ENCODE measurements at places on chromosomes 12 and 14. TPM values are rescaled to one million over a fixed set of nuclear protein-coding genes. Genes with fewer than 3 reads are reported as not detected.

- peaks cover 2% of the 10 kb centered on the region for H3K4me1 ChIP-seq
- H3K27ac ChIP-seq: peak overlapping the region; percentile 20
- no peaks in the 10 kb centered on the region for H3K36me3 ChIP-seq
- H3K27me3 ChIP-seq: no peaks in the 10 kb centered on the region
- DNase-seq: no peak
- no peak overlapping the region for H3K4me3 ChIP-seq
Observed at GRCh38 chr14:61498303-61498702, 176.9 kb downstream of the PRKCH start.

DNA sequence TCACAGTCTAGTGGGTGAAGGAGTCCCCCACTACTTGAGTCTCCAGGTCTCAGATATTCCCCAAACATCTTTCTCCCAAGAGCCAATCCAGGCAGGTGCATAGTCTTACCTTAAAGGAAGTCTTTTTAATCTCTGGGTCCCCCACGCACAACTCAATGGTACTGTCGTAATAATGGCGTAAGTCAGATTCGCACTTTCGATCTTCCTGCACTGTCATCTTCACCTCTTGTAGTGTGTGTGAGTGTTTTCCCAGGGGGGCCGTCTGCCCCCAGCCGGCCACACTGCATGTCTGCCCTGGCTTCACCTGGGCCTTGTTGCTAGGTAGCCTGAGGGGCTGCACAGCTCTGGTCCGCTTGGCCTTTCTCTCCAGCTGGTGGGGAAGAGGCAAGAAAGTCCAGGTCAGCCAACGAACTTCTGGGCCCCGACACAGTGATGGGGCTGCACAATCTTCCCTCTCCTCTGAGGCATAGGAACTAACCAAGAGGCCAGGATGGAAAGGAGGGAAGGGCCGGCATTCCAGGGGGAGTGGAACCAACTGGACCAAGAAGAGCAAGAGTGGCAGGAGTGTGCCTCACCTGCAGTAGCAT is 2.1 kb downstream of the GZMB start:
- no peak overlapping the region for H3K4me3 ChIP-seq
- H3K27ac ChIP-seq: no peak overlapping the region
- no peak for DNase-seq

GRCh38 chr14:68563251-68564131 is 229.4 kb downstream of the ZFP36L1 start:
- H3K36me3 ChIP-seq: no peaks in the 10 kb centered on the region
- no peak overlapping the region for H3K27ac ChIP-seq
- peaks cover 11% of the 10 kb centered on the region for H3K4me1 ChIP-seq
- no peak for DNase-seq
- H3K27me3 ChIP-seq: no peaks in the 10 kb centered on the region

C12orf54 gene
- not detected for total RNA-seq

ANKS1B gene
- 7.8 TPM for total RNA-seq

GRCh38 chr14:34797747-34798583 is 77.2 kb downstream of the BAZ1A start:
- no peak for DNase-seq
- H3K27me3 ChIP-seq: no peaks in the 10 kb centered on the region
- H3K36me3 ChIP-seq: peaks cover 27% of the 10 kb centered on the region
- H3K4me1 ChIP-seq: no peaks in the 10 kb centered on the region
- no peak overlapping the region for H3K4me3 ChIP-seq
- H3K27ac ChIP-seq: no peak overlapping the region

- no peaks in the 10 kb centered on the region for H3K27me3 ChIP-seq
- H3K4me1 ChIP-seq: no peaks in the 10 kb centered on the region
- no peaks in the 10 kb centered on the region for H3K36me3 ChIP-seq
- DNase-seq: no peak
- H3K4me3 ChIP-seq: no peak overlapping the region
- H3K27ac ChIP-seq: no peak overlapping the region
Observed at GRCh38 chr12:11967376-11968047, 103.2 kb upstream of the BCL2L14 start.

- peak overlapping the region; percentile 96 for H3K27ac ChIP-seq
- H3K4me1 ChIP-seq: peaks cover 13% of the 10 kb centered on the region
- H3K27me3 ChIP-seq: no peaks in the 10 kb centered on the region
- peaks cover 45% of the 10 kb centered on the region for H3K36me3 ChIP-seq
- peak; percentile 69 for DNase-seq
Observed at GRCh38 chr12:52053536-52054209, 2.4 kb downstream of the NR4A1 start.

GRCh38 chr14:100332797-100333196 is 9.7 kb downstream of the SLC25A47 start:
- no peaks in the 10 kb centered on the region for H3K27me3 ChIP-seq
- H3K36me3 ChIP-seq: no peaks in the 10 kb centered on the region
- H3K27ac ChIP-seq: no peak overlapping the region
- no peak overlapping the region for H3K4me3 ChIP-seq
- DNase-seq: no peak
- H3K4me1 ChIP-seq: no peaks in the 10 kb centered on the region

SYNDIG1L gene
- total RNA-seq: not detected

GRCh38 chr14:105279642-105280361 is 21.0 kb downstream of the BRF1 start:
- DNase-seq: no peak
- H3K27me3 ChIP-seq: no peaks in the 10 kb centered on the region
- H3K36me3 ChIP-seq: no peaks in the 10 kb centered on the region

GRCh38 chr14:69266572-69267345 is 6.8 kb downstream of the GALNT16 start:
- no peaks in the 10 kb centered on the region for H3K36me3 ChIP-seq
- peaks cover 23% of the 10 kb centered on the region for H3K4me1 ChIP-seq
- no peak overlapping the region for H3K27ac ChIP-seq
- no peak for DNase-seq
- H3K27me3 ChIP-seq: no peaks in the 10 kb centered on the region

RHOJ gene
- 1.8 TPM for total RNA-seq

INSM2 gene
- not detected for total RNA-seq

GRCh38 chr12:123840765-123841425 is 78.8 kb downstream of the DNAH10 start:
- H3K27me3 ChIP-seq: peaks cover 5% of the 10 kb centered on the region
- no peaks in the 10 kb centered on the region for H3K4me1 ChIP-seq
- no peaks in the 10 kb centered on the region for H3K36me3 ChIP-seq
- no peak overlapping the region for H3K4me3 ChIP-seq

FAM181A gene
- not detected for total RNA-seq

DNA sequence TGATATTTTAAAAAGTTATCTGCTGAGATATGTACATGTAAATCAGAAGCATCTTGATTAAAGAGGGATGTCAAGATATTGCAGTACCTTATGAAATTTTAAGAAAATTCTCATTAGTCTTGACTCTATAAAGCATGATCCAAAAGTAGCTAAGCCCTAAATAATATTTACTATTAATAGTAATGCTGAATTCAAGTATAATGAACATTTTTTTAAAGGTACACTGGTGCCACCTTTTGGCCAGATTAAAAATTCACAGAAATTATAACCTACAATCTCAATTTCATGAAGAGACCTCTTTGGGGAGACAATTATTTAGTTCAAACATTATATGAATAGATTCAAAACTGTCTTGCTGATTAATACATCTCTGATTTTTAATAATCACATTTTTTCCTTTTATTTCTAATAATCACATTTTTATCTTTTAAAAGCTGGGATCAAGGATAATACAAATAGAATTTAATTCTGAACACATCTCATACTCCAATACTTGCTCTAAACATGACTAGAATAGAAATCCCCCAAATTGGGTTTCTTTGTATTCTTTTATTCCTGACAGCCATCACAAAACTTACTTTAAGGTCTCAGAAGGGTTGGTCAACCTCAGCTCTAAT is 13.4 kb downstream of the AKAP5 start:
- no peak for DNase-seq
- no peaks in the 10 kb centered on the region for H3K36me3 ChIP-seq
- no peak overlapping the region for H3K27ac ChIP-seq
- H3K4me3 ChIP-seq: no peak overlapping the region
- H3K27me3 ChIP-seq: no peaks in the 10 kb centered on the region
- H3K4me1 ChIP-seq: no peaks in the 10 kb centered on the region

DNA sequence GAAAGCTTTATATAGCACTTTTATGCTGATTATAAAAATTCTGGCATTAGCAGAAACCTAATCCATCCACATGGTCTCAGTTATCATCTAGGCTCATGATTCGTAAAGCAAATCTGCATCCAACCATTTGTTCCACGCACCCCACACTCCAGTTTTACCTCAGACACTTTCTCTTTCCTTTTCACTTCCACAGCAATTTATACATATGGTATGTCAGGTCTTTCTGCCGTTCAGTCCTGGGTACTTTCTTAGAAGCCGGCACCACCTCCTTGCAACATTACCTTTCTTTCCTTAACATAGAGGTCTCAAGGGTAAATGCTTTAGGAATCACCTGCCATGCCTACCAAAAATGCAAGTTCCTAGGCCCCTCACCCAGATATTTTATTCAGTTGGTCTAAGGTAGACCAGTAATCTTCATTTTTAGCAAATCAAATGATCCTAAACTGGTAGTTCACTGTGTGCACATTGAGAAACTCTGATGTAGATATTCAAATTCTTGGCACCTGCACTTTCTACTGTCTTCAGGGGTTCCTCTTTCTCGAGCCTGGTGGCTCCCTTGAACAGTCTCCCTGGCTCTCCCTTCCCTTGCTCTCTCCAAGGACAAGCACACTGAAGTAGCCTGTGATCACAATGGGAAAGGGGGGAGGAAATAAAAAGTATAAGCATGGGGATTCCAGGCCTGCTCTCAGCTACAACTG is 2.8 kb upstream of the KRAS start:
- H3K4me3 ChIP-seq: no peak overlapping the region
- no peak for DNase-seq
- H3K36me3 ChIP-seq: no peaks in the 10 kb centered on the region
- no peaks in the 10 kb centered on the region for H3K27me3 ChIP-seq
- H3K4me1 ChIP-seq: no peaks in the 10 kb centered on the region

TPH2 gene
- total RNA-seq: not detected

DNA sequence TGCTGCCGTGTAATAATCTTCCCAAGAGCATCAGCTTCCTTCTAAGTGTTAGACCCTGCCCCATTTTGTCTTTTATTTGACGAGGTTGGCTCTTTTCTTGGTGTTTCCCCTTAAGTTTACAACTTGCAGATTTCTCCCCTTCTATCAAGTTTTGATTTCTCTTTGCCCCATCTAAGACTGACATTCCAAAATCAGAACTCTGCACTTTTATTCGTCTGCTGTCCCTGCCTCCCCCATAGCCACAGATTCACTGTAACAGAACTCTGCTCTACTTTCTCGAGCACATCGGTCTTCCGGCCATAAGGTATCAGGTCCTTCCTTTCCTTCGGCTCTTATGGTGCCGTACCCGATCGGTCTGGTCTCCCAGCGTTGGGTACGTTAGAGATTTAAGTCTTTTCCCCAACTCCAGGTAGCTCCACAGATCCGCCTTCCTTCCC is 563 bp downstream of the DCP1B start:
- no peaks in the 10 kb centered on the region for H3K27me3 ChIP-seq
- no peak for DNase-seq
- peak overlapping the region; percentile 96 for H3K4me3 ChIP-seq
- H3K4me1 ChIP-seq: peaks cover 36% of the 10 kb centered on the region

GRCh38 chr14:76500011-76500410 is 124.1 kb downstream of the ESRRB start:
- H3K36me3 ChIP-seq: no peaks in the 10 kb centered on the region
- DNase-seq: no peak
- no peaks in the 10 kb centered on the region for H3K4me1 ChIP-seq
- H3K27me3 ChIP-seq: peaks cover 5% of the 10 kb centered on the region
- no peak overlapping the region for H3K4me3 ChIP-seq

BRMS1L gene
- total RNA-seq: 10.9 TPM

DNA sequence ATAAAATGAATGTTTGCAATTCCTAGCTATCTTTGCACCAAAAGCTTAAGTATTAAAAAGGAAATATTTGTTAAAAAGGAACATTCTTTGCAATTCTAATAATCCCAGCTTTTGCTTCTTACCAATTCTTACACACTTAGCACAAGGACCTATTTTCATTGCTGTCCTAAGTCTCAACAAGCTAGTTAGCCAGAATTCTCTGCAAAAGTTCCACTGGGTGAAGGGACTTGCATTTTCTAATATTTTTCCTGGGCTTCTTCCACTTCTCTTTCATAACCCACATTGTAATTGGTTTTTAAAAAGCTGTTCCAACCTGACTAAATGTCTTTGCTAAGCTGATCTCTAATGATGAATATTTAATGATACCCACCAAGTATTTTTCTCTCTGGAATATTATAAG is 307.7 kb upstream of the DIO2 start:
- H3K27me3 ChIP-seq: no peaks in the 10 kb centered on the region
- DNase-seq: no peak
- H3K4me3 ChIP-seq: no peak overlapping the region
- no peak overlapping the region for H3K27ac ChIP-seq

GRCh38 chr14:102991376-102991775 is 66.0 kb downstream of the CDC42BPB start:
- H3K27ac ChIP-seq: no peak overlapping the region
- no peaks in the 10 kb centered on the region for H3K36me3 ChIP-seq
- no peaks in the 10 kb centered on the region for H3K4me1 ChIP-seq
- DNase-seq: no peak
- H3K4me3 ChIP-seq: no peak overlapping the region
- H3K27me3 ChIP-seq: no peaks in the 10 kb centered on the region

PLXNC1 gene
- 23.4 TPM for total RNA-seq

GRCh38 chr12:45273717-45274271 is 57.9 kb downstream of the ANO6 start:
- peak overlapping the region; percentile 35 for H3K27ac ChIP-seq
- H3K4me3 ChIP-seq: no peak overlapping the region

- no peaks in the 10 kb centered on the region for H3K27me3 ChIP-seq
- peak overlapping the region; percentile 21 for H3K27ac ChIP-seq
- peaks cover 19% of the 10 kb centered on the region for H3K4me1 ChIP-seq
- no peaks in the 10 kb centered on the region for H3K36me3 ChIP-seq
- DNase-seq: peak; percentile 26
- no peak overlapping the region for H3K4me3 ChIP-seq
Observed at GRCh38 chr14:75182821-75183220, 6.4 kb upstream of the TMED10 start.

DNA sequence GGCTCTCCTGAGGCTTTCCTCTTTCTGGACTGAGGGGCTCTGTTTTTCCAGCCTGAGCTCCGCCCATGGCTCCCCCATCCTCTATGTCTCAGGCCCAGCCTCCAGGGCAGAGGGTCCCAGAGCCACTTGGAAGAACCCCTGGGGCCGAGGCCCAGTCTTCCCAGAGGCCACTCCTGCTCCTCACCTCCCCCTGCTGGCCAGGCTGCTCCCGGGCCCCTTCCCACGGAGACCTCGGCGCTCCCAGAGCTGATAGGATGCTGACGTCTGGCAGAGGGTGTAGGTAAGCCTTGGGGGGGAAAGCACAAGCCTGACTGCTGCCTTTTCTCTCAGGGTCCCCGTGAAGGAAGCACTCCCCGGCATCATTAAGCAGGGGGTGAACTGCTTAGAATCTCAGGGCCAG is 51.4 kb downstream of the ERH start:
- H3K4me1 ChIP-seq: peaks cover 12% of the 10 kb centered on the region
- peak; percentile 57 for DNase-seq
- no peaks in the 10 kb centered on the region for H3K36me3 ChIP-seq
- H3K4me3 ChIP-seq: no peak overlapping the region

GRCh38 chr12:66203820-66204219 is 14.8 kb downstream of the IRAK3 start:
- no peak overlapping the region for H3K27ac ChIP-seq
- no peaks in the 10 kb centered on the region for H3K27me3 ChIP-seq
- H3K4me3 ChIP-seq: no peak overlapping the region
- H3K4me1 ChIP-seq: no peaks in the 10 kb centered on the region
- H3K36me3 ChIP-seq: no peaks in the 10 kb centered on the region

PLEK2 gene
- 19.6 TPM for total RNA-seq

All from adrenal gland (tissue), 19 donors.